ENCODE measurements at places on chromosomes 5 and 9. TPM values are rescaled to one million over a fixed set of nuclear protein-coding genes. Genes with fewer than 3 reads are reported as not detected.

Gene EDIL3
- 0.38 TPM for polyA plus RNA-seq

Gene VPS13A
- polyA plus RNA-seq: 9.0 TPM

Gene RPP25L
- polyA plus RNA-seq: 70.1 TPM

Gene ANKRD18A
- polyA plus RNA-seq: not detected

Gene SLCO6A1
- polyA plus RNA-seq: not detected

Gene COL15A1
- polyA plus RNA-seq: 3.7 TPM

Gene IARS1
- polyA plus RNA-seq: 183 TPM

Gene FAM151B
- polyA plus RNA-seq: 2.1 TPM
